Activated CD8-positive, alpha-beta memory T cell treated with anti-CD3 and anti-CD28 coated beads for 48 hours (primary cell): ENCODE measurements at places on chromosomes 2 and 18.

DNA sequence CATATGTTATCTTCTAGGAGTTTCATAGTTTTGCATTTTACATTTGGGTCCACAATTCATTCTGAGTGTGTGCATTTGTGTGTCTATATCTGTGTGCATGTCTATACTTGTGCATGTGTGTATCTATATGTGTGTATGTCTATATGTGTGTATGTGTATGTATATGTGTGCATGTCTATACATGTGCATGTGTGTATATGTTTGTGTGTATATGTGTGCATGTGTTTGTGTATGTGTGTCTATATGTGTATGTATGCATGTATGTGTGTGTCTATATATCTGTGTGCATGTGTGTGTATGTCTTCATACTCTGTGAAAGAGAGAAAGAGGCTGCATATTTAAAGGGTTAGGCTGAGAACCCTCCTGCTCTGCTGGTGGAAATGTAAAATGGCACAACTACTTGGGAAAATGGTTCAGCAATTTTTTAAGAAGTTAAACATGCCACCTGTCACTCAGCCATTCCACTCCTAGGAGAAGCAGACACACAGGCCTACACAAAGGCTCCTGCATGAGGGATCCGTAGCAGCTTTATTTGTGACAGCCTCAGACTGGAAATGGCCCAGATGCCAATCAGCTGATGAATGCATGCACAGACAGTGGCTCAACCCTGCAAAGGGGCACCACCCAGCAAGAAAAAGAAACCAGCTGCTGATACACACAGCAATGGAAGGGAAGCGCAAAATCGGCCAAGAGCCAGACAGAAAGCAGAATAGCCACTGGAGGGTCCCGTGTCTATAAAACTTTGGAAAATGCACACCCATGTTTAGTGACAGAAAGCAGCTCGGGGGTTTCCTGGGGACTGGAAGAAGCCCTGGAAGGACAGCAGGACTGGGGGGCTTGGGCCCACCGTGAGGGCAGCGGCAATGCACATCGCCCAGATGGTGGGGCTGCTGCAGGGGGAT lies 146.8 kb downstream of the SEPTIN10 start:
- no peak for DNase-seq

GRCh38 chr2:88307817-88308216 lies 137.7 kb downstream of the THNSL2 start:
- DNase-seq = no peak

GRCh38 chr18:58032233-58032632 lies 11.8 kb upstream of the NEDD4L start:
- DNase-seq = no peak

DNA sequence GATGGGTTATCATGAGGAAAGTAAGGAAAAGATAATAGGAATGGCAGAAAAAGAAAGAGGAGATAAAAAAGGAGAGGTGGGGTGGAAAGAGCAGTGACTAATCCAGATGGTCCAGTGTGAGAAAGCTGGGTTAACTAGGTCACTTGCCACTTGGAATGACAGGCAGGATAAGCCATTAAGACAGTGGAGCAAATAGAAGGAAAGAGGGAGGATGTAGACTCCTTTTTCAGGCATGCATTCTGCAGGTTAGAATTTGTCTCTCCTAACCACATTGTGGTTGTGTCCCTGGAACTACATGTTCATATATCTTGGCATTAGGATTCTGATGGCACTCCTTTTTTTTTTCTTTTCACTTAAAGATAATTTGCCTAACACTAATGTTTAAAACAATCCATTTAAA lies 13.4 kb upstream of the NEMP2 start:
- DNase-seq = no peak

GRCh38 chr2:150806336-150806735 lies 318.9 kb upstream of the RND3 start:
- no peak for DNase-seq

GRCh38 chr2:21469564-21469963 lies 345.8 kb downstream of the TDRD15 start:
- DNase-seq = no peak

DNA sequence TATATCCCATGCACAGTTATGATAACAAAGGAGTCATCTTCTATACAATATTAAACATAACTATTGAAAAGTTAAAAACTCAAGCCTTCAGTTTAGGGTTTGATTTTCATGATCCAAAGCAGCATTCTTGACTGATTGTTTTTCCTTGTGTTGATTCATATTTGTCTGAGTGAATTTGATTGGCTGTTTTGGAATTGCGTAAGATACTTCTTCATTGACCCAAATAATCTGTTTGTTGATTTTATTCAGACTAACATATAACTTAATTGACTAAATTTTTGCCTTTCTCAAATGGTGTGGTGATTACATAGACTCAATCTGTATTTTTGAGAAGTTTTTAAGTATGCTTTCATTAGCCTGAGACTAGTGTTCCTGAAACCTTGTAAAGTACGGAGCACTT lies 305.7 kb upstream of the TNP1 start:
- DNase-seq = no peak

GRCh38 chr18:1075322-1075721 lies 170.7 kb downstream of the ADCYAP1 start:
- no peak for DNase-seq

- no peak for DNase-seq
Measured at GRCh38 chr2:46384457-46384815, 87.2 kb downstream of the EPAS1 start.

DNA sequence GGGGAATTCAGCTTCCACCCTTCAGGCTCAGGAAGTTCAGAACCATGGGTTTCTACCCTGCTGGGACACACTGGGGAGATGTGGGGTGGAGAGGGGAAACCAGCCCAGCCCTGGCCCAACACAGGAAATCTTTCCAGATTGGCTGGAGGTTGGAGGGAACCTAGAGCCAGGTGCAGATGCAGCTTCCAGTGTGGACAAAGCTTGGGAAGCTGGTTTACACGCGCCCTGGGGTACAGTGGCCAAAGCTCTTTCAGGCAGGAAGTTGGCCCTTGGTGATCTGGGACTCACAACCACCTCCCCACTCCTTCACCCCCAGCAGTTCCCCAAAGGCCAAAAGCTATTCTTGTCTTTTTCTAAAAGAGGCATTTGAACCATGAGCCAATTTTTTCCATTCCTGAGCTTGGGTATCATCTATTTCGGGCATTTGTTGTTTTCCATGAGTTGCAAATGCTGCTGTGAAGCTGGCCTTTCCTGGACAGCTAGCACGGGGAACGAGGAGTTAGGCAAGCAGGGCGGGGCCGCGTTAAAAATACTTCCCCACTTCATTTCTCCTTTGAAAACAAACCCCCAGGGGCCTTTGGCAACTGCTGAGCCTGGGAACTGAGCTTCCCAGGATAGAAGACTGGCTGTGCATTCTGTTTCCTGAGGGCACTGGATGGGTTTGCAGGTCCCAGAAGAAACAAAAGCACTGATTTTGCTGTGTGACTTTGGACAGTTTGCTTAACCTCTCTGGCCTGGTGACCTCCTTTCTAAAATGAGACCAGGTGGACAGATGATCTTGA lies 3.1 kb upstream of the ARID5A start:
- DNase-seq = no peak

DNA sequence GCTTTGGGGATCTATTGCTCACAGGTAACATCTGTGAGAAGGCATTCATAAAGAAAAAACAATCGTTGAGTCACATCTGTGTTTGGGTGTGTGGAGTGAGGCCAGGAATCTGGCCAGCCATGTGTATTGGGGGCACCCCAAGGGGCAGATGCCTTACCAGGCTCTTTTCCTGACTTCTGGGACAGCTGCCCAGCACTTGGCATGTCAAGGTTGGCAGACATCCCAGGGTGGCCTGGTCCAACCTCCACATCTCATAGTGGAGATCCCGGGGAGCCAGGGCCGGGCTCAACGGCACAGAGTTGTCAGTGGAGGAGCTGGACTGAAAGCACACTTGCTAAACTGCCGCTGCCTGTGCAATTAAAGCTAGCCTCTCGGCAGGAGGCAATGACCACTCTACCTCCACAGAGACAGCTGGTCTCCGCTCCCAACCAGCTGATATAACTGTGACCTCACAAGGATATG lies 75.3 kb upstream of the MGAT4A start:
- no peak for DNase-seq

GRCh38 chr2:209577376-209578357 lies 153.8 kb downstream of the MAP2 start:
- DNase-seq = no peak

- DNase-seq = no peak
Measured at GRCh38 chr2:234293973-234294372, 202.9 kb downstream of the ARL4C start.

- no peak for DNase-seq
Measured at GRCh38 chr2:199307461-199307860, 150.3 kb downstream of the SATB2 start.

DNA sequence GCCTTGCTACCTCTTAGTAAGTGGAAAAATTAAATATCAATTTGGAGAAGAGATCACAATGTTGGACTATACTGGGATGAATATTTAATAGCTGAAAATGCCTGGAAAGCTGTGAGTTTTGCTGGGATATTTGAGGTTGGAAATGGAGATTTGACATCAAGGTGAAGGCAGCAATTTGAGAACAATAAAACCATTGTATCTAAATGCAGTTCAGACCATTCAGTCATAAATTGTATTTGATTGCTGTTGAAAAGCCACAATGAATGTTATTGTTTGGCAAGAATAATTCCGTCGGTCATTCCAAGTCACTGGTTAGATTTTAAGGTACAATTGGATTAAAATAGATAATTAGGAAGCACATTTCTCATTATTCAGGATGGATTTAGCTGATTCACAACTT lies 325.6 kb downstream of the HRH4 start:
- no peak for DNase-seq

DNA sequence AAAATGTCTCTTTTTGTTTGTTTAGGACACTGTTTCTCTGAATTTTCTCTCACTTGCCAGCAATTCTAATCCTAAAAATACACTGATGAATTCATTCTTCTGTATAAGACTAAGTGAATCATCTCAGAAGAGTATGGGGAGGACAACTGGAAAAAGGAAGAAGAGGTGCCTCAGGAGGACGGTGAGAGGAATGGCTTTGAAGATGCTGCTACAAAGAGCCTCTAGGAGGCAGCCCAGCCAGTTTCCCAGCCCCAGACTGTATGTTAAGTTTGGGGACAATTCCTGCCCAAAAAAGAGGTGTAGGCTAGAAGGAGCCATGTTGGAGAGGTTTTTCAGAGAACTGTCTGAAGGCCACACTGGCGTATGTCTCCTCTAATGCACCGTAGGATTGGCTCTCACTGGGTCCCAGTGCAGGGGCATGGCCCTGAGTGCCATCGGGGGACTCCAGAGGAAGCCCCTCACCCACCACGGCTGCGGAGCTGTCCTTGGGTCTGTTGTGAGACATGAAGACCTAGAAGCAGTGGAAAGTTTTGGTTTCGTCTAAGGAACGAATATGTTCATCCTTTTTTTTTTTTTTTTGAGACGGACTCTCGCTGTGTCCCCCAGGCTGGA lies 3.1 kb upstream of the SDC1 start:
- DNase-seq = no peak

DNA sequence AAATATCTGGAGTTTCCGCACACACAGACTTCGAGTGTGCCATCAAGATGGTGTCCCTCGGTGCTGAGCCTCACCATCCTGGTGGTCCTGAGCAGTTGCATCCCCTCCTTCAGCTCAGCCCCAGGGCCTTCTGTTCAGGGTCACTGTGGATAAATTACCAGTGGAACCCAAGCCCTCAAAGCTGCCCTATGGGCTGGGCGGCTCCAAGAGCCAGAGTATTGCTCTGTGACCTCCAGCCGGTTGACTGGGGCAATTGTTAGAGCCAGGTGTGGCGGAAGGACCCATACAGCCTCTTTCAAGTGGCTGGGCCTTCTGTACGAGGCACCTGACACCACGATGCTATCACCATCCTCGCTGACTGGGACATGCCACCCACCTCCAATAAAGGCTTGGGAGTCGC lies 215.5 kb downstream of the GBX2 start:
- DNase-seq = no peak

DNA sequence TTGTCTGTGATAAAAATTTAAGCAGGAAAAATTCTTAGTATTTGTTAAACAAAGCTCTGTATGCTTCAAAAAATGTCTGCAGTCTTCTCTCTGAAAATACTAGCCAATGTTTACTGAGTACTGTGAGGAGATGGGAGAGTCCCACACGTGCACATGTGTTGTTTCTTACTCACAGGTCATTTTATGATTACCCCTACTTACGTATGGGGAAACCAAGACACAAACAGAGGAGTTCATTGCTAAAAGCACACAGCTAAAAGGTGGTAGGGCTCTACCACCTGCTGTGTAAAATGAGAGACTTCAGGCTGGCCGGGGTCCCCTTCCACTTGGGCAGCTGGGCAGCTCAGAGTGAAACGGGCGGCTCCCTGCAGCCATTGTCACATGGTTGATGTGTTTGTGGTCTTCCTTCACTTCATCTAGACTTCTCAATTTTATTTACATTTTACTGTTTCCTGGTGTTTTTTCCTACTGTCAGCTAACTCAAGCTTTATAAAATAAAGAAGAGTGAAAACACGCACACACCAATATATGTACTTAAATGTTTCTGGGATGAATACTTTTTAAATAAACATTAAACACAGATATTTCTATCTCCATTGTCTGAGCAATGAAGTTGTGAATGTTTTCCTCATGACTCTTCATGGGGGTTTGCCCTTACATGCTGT lies 71.2 kb downstream of the MBP start:
- DNase-seq = no peak

GRCh38 chr18:74645679-74646078 lies 48.0 kb downstream of the ZNF407 start:
- no peak for DNase-seq

- DNase-seq = no peak
Measured at GRCh38 chr18:13244135-13244534, 25.6 kb downstream of the LDLRAD4 start.

- DNase-seq = no peak
Measured at GRCh38 chr2:45889053-45889452, 237.6 kb downstream of the PRKCE start.

DNA sequence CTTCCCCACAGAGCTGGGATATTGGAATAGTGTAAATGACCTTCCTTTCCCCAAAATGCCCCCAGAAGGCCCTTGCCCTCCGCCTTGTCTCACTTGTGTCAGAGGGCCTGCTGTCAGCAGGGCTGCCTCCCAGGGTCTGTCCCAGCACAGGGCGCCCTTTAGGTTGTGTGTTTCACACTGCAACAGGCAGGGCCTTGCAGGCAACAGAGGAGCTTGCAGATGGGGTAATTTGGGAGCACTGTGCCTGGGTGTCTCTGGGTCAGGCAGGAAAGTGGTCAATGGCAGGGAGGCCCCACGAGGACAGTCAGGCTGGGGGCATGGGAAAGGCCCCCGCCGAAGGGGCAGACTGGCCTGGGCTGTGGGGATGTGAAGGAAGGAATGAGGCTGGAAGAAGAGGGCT lies 130.7 kb downstream of the ASB1 start:
- no peak for DNase-seq

GRCh38 chr18:31040686-31041270 lies 1.8 kb downstream of the DSC3 start:
- DNase-seq = no peak

DNA sequence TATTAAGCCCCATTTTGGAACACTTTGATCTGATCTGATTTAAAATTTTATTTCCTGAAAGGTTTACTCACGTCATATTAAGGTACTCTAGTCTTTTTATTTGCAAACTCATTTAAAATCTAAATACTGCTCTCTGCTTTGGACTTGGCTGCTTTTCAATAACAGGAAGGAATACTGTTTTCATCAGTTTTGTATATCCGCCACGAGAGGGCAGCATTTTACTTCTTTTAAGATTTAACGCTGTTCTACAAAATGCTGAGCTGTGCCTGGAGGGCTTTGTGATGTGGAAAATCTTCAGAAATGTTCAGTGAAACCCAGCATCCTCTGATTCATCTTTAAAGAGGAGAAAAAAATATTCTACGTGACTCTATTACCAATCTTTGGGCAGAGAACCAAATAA lies 37.5 kb upstream of the SLC38A11 start:
- DNase-seq = no peak
